WTC11 (cell line): ENCODE measurements at places on chromosomes 5 and 9. TPM values are rescaled to one million over a fixed set of nuclear protein-coding genes. Genes with fewer than 3 reads are reported as not detected.

DNA sequence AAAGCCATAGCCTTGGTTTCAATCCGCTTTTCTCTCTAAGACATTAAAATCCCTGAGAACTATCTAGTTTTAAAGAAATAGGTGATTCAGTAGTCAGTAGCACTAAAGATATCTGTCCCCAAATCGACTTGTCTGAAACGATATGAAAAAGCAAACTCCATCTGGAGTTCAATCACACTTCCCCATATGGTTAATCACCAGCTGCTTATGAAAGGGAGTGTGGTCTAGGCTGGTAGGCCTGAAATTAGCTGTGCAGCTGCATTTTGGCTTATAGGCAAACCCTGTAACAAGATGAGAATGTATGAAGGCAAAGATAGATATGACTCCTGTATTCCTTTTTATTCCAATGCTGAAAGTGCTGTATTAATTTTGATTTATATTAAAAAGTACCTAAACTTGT is 65.9 kb downstream of the DMRTA1 start:
- DNase-seq: no peak
- H3K4me1 ChIP-seq: no peaks in the 10 kb centered on the region
- peaks cover 3% of the 10 kb centered on the region; the same call in 1 of the 2 replicates for H3K27me3 ChIP-seq

DNA sequence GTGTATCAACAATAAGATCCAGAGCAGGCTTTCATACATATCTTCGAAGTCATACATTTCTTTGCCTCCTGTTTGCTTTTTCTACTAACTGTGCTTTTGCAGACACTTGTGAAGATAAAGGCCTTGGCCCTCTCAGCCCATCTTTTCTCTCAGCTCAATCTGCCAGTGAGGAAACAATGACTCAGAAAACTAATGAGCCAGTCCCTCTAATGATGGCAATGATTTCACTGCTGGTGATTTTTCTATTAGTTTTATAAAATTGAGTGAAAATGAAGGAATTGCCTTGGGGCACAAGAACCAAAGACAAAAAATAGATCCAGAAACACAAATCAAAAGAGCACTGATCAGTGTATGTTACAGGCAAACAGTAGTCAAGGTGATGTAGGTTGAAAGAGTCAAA is 167.7 kb upstream of the PPP2R2B start:
- DNase-seq: no peak
- H3K4me1 ChIP-seq: peaks cover 8% of the 10 kb centered on the region
- no peaks in the 10 kb centered on the region for H3K36me3 ChIP-seq
- H3K4me3 ChIP-seq: no peak overlapping the region
- H3K27me3 ChIP-seq: no peaks in the 10 kb centered on the region
- no peak overlapping the region for H3K27ac ChIP-seq

The SPATA31A3 gene
- not detected in 3 replicates for total RNA-seq

The REEP2 gene
- total RNA-seq: 47.7 to 51.1 TPM (median 50.9 TPM) in 3 replicates
